Left hindlimb (tissue), 1 donor: ENCODE measurements at places on chromosomes 5 and 9.

DNA sequence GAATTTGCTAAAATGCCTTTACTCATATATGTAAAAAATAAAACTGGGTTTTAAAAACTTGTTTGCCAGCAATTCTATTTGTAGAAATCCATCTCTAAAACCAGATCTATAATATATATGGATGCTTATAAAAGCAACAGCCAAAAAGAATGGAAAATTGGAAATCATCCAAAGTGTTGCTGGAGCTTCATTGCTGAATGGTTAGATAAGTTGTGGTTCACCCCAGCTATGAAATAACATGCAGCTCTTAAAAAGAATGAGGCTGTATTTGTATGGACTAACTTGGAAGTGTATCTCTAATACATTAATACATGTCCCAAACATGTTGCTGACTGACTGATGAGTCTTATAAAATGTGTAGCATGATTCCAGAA is 76.2 kb downstream of the STK10 start:
- no peak for DNase-seq

GRCh38 chr9:14766299-14766698 is 43.8 kb upstream of the CER1 start:
- no peak for DNase-seq

DNA sequence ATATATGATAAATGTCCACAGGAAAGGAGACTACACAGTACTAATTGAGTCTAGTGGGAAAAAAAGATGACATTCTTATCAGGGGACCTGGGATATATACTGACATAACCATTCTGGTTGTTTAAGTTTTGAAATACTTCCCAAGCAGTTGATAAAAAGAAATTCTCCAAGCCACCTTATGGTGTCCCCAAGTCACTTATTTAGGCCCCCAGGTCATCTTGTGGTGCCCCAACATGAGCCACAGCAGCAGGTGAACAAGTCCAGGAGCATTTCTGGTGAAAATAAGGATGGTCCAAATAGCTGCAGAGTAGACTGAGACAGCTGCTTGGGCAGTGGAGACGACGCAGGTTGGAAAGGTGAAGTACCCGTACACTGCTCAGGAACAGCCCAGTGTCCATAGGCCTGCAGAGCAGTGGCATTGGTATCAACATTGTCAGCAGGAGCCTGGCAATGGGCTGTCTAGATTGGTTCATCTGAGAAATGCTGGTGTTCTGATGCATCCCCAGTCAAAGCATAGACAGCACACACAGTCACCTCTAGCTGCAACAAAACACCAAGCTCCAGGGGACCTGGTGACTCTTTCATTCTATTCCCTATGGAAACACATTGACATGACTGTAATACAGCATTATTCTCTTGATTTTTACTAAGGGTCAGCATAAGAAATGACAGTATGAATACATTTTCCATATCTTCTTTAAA is 430.6 kb downstream of the NR2F1-AS1 start:
- no peak for DNase-seq

GRCh38 chr9:114671605-114672004 is 10.4 kb downstream of the TEX48 start:
- no peak for DNase-seq

- DNase-seq: no peak
Observed at GRCh38 chr5:73066466-73066865, 53.9 kb upstream of the TMEM171 start.

DNA sequence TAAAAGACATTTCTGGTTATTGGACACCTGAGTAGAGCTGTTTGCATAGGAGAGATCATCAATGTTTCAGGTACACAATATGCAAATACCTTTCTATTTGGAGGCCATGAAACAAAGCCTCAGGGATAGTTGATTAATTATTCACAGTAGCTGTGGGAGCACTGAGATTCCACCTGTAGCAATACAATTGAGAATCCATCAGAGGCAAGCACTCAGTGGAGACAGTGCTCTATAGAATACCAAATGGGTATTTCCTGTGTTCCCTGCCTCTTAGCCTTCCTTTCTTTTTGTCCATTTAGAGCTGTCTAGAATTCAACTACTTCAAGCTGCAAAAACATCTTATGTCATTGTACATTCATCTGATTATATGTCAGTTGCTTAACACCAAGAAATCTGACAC is 1754.0 kb upstream of the ACO1 start:
- no peak for DNase-seq

DNA sequence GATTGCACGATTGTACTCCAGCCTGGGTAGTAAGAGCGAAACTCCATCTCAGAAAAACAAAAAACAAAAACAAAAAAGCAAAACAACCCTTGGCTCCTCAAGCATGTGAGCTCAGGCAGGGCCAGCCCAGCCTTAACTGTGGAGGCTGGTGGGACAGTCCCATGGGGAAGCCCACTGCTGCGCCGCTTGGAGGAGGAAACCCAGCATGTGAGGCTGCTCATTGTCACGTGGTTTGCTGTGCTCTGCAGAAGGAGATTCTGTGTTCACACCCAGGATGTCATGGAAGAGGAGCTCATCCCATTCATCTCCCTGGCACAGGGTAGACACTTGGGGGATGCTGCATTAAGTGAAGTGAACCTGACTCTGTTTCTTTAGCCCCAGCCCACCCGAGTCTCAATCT is 4.0 kb downstream of the ZBED3 start:
- DNase-seq: no peak

GRCh38 chr5:171168171-171168570 is 140.9 kb upstream of the TLX3 start:
- DNase-seq: no peak

- no peak for DNase-seq
Observed at GRCh38 chr5:180832638-180833068, 28.4 kb downstream of the ZFP62 start.

DNA sequence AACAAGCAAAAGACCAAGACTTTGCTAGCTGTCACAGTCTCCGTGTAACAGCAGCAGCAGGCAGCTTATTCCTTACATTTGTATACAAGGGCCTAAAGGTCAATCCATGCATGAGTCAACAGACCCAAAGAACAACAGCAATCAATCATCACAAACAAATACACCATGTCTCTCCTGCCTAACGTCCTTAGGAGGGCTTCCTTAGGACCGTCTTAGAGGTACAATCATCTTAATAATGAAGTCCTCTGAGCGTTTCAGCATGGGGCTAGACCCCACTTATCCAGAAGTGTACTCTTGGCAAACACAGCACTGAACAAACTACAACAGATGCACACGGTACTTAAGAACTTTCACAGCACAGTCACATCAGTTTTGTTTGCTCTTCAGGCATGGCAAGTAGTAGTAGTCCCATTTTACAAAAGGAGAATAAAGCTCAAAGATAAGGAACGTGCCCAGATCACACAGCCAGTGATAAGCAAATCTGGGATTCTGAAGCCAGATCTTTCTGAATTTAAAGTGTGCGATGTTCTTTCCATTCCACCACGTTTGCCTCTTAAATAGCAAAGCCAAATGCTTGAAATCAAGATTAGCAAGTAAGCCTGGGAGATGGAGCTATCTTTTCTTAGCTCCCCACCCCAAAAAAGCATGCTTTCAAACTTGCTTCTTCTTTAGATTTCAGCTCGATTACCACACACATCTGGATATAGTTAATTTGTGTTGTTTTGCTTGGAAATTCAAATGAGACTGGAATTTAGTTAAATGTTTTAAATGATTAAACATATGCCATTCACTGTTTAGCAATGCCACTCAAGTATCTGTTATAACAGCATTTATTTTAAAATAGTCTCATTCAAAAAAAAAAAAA is 24.2 kb downstream of the PSMB7 start:
- DNase-seq: no peak

DNA sequence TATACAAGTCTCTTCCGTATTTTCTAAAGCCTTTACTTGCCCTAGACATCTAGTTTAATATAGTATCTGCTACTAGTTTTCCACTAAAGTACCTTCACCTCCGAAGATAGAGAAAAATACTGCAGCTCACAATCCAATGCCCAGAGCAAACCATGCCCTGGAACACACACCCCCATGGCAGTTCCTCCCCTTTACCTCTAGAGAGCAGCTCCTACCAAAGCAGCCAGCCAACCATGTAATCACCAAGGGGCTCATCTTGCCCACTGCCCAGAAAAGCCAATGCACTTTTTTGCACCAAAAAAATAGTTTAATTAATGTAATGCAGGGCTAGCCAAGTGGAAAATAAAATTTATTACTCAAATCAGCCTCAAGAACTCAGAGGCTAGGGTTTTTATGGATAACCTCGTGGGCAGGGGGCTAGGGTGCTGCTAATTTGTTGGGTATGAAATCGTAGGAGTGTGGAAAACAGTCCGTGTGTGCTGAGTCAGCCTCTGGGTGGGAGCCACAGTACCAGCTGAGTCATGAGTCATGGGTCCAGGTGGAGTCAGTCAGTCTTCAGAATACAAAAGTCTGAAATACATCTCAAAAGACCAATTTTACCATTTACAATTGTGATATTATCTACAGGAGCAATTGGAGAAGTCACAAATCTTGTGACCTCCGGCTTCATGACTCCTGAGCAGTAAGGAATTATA is 120.1 kb upstream of the ACO1 start:
- no peak for DNase-seq

DNA sequence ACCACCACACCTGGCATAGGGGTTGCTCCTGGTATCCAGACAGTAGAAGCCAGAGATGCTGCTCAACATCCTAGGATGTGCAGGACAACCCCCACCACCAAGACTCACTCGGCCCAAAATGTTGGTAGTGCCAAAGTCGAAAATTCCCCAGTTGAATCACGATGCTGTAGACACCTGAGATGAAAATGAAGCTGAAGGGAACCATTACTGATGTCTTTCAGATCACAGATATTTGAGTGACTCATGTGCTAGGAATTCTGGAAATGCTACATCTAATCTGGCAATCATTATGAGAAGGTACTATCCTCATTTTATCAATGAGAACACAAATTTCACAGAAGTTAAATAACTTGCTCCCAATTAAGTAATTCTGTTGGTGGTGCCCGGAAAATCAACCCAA is 21.0 kb upstream of the UBE2QL1 start:
- DNase-seq: no peak

- DNase-seq: no peak
Observed at GRCh38 chr9:20994486-20994885, 37.0 kb downstream of the HACD4 start.

GRCh38 chr9:32926911-32927310 is 74.5 kb downstream of the APTX start:
- no peak for DNase-seq

- no peak for DNase-seq
Observed at GRCh38 chr5:145540375-145540774, 294.8 kb downstream of the PRELID2 start.

DNA sequence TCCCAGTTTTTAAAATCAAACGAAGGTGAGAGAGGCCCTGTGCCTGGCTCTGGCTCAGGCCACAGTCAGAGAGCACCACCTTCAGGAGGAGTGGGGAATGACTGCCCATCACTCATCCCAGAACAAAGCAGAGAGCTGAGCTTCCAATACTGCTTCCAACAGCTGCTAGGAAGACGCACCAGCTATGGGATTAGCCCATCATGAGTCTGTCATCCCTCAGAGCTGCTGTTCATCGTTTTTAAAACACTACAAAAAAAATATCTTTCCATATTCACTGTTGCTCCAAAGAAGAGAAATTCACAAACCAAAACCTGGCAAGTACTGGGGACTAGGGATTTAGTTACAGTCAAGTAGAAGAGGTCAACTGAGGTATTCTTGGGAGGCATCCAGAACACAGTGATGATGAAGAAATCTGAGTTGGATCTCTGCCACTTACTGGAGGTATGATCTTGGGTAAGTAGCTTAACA is 102.4 kb downstream of the CDK5RAP2 start:
- peak; percentile 42 for DNase-seq

GRCh38 chr5:180553530-180553929 is 37.8 kb downstream of the SCGB3A1 start:
- no peak for DNase-seq

DNA sequence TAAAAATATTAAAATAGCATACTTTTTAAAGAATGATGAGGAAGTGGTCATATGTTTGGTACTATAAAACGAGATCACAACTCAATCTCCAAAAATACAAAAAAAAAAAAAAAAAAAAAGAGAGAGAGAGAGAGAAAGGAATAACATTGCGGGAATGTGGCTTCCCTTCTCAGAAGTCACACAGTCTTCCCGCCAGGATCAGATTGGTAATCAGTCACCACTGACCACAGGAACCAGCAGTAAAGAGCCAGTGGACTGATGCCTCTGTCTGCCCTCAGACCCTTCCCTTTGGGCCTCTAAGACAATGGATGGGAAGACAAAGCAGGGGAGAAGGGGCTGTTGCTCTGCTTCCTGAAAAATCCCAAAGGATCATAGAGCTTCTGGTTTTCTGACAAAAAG is 104.9 kb downstream of the KLHL3 start:
- no peak for DNase-seq

GRCh38 chr9:84975926-84976325 is 306.4 kb downstream of the NTRK2 start:
- no peak for DNase-seq

GRCh38 chr9:107856633-107857032 is 367.1 kb upstream of the KLF4 start:
- DNase-seq: no peak

DNA sequence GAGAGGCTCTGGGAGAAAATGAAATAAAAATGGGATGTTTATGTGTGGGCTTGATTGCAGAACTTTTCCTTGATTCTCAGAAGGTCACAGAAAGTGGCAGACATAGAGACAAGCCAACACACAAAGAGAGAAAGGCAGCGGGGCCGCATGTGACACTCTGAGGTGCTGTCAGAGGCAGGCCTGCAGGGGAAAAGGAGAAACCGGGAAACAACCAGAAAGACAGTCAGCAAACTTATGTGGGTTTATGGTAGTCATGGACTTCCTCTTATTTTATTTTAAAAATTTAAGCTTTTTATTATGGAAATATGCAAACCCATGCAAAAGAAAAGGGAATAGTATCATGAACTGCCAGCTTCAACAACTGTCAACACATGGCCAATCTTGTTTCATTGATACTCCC is 16.3 kb upstream of the IGFBPL1 start:
- DNase-seq: no peak

DNA sequence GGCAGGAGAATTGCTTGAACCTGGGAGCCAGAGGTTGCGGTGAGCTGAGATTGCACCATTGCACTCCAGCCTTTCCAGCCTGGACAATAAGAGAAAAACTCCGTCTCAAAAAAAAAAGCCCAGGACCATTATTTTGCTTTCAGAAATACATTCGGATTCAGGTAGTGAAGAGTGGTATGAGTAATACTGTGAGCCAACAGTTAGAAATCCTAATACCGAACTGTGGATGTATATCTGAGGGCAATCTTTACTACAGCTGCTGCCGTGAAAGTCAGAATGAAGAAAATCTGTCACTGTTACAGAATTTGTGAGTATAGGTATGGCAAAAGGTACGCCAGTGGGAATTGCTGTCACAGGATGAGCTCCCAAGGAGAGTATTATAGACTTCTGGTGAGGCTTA is 3.4 kb upstream of the CDK7 start:
- no peak for DNase-seq

DNA sequence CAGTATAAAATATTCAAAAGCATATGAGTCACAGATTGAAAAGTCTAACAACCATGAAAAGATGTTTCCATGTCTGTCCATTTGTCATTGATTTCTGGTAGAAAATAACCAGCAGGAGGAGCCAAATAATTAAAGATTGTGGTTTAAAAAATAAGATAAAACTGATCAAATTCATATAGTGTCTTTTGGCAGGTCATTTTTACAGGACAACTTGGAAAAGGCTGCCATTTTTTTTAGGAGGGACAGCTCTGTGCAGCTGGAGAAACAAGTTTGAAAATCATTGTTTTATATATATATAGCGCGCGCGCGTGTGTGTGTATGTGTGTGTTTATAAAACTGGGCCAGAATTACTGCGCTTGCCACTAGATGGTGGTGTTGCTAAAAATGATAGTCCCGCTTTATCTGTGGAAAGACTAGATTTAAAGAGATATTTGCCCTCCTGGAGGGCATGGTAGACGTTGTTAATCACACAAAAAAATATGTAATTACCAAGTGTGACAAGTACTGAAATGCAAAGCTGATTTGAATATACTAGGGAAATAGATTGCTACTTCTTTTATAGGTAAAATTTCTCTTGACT is 1.3 kb upstream of the TRMO start:
- peak; percentile 81 for DNase-seq
